ENCODE measurements at places on chromosomes 6 and 20. TPM values are rescaled to one million over a fixed set of nuclear protein-coding genes. Genes with fewer than 3 reads are reported as not detected.

The CST7 gene
- 4.2 TPM for total RNA-seq

The METTL24 gene
- not detected for total RNA-seq

The TCF21 gene
- total RNA-seq: 0.07 TPM

The BAK1 gene
- 34.0 TPM for total RNA-seq

The DDO gene
- 16.5 TPM for total RNA-seq

The TTK gene
- 82.3 TPM for total RNA-seq

The NMBR gene
- total RNA-seq: not detected

The ZFP57 gene
- not detected for total RNA-seq

The BPIFB2 gene
- not detected for total RNA-seq

The PPP1R14C gene
- not detected for total RNA-seq

The VSTM2L gene
- total RNA-seq: 1.0 TPM

The RNF182 gene
- 26.5 TPM for total RNA-seq

The BTN1A1 gene
- total RNA-seq: not detected

The OR12D3 gene
- not detected for total RNA-seq

The RBM24 gene
- 24.1 TPM for total RNA-seq

The WFDC5 gene
- not detected for total RNA-seq

The C20orf141 gene
- not detected for total RNA-seq

The ASIP gene
- not detected for total RNA-seq

The HLA-DRB5 gene
- not detected for total RNA-seq

The KIF13A gene
- 27.2 TPM for total RNA-seq

The SLC17A4 gene
- total RNA-seq: not detected

The AKAP12 gene
- 28.4 TPM for total RNA-seq
